ENCODE measurements at places on chromosomes 11 and 22. TPM values are rescaled to one million over a fixed set of nuclear protein-coding genes. Genes with fewer than 3 reads are reported as not detected.

NPAS4 gene
- 0.31 TPM for polyA plus RNA-seq

TP53AIP1 gene
- polyA plus RNA-seq: 39.4 TPM

FOSL1 gene
- polyA plus RNA-seq: 26.7 TPM

UVRAG gene
- polyA plus RNA-seq: 3.1 TPM

GRM5 gene
- not detected for polyA plus RNA-seq

ELF5 gene
- polyA plus RNA-seq: 0.47 TPM

CCDC188 gene
- polyA plus RNA-seq: 0.65 TPM

BET1L gene
- polyA plus RNA-seq: 12.5 TPM

SLC6A5 gene
- not detected for polyA plus RNA-seq

DBX1 gene
- not detected for polyA plus RNA-seq

RHOD gene
- polyA plus RNA-seq: 213 TPM

OR8D4 gene
- not detected for polyA plus RNA-seq

NLRP6 gene
- 0.06 TPM for polyA plus RNA-seq

OR51F1 gene
- polyA plus RNA-seq: not detected

OR51A7 gene
- not detected for polyA plus RNA-seq

TCN1 gene
- polyA plus RNA-seq: 6.9 TPM

KCNA4 gene
- not detected for polyA plus RNA-seq

MOV10L1 gene
- polyA plus RNA-seq: 0.18 TPM

KRTAP5-2 gene
- polyA plus RNA-seq: not detected

PDE2A gene
- 7.6 TPM for polyA plus RNA-seq

OR51B2 gene
- not detected for polyA plus RNA-seq

OR5P2 gene
- not detected for polyA plus RNA-seq

TESMIN gene
- 3.0 TPM for polyA plus RNA-seq

HSPB2 gene
- polyA plus RNA-seq: 2.0 TPM

ASRGL1 gene
- polyA plus RNA-seq: 1.3 TPM

CELSR1 gene
- polyA plus RNA-seq: 19.8 TPM

LIF gene
- polyA plus RNA-seq: 1.0 TPM

LRRN4CL gene
- polyA plus RNA-seq: 2.4 TPM

Measured in esophagus (tissue), 2 donors.